H7 (cell line): ENCODE measurements at places on chromosomes 11 and 22.
A peak's percentile ranks its signal among the peaks of the same experiment; 100 is the strongest.

DNA sequence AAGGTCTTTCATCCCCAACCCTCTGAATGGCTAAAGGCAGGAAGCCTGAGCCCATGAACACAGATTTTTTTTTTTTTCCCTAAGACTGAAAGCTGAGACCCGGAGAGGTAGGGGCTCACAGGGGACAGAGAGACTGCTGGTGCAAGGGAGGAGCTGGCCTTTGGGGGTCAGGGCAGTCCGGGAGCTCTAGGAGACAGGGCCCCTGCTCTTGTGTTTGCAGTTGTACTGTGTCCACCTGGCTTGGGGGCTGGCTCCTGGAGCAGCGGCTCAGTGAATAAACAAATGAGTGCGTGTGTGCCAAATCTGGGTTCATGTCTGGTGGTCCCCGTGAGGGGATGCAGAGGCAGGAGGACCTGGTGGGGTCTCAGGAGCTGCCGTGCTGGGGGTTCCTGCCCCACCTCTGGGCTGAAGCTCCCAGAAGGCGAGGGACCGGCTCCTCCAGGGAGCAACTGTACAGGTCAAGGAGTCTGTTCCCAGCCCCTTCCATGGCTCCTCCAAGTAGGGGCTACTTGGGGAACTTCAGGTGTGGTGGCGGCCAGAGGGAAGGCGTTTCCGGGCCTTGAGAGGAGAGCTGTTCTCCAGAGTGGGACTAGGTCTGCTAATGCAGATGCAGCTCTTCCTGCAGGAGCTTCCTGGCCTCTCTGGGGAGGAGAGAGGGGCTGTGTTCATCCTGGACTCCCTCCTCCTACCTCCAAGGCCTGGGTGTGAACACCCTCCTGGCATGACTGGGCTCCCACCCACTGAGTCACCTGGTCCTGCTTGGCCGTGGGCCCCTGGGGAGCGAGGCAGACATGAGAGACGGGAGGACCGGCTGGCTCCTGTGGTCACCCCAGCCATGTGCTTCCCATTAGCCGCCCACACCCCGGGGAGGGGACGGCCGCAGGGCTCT lies 57.6 kb downstream of the FBXO7 start:
- DNase-seq: peak; percentile 74

DNA sequence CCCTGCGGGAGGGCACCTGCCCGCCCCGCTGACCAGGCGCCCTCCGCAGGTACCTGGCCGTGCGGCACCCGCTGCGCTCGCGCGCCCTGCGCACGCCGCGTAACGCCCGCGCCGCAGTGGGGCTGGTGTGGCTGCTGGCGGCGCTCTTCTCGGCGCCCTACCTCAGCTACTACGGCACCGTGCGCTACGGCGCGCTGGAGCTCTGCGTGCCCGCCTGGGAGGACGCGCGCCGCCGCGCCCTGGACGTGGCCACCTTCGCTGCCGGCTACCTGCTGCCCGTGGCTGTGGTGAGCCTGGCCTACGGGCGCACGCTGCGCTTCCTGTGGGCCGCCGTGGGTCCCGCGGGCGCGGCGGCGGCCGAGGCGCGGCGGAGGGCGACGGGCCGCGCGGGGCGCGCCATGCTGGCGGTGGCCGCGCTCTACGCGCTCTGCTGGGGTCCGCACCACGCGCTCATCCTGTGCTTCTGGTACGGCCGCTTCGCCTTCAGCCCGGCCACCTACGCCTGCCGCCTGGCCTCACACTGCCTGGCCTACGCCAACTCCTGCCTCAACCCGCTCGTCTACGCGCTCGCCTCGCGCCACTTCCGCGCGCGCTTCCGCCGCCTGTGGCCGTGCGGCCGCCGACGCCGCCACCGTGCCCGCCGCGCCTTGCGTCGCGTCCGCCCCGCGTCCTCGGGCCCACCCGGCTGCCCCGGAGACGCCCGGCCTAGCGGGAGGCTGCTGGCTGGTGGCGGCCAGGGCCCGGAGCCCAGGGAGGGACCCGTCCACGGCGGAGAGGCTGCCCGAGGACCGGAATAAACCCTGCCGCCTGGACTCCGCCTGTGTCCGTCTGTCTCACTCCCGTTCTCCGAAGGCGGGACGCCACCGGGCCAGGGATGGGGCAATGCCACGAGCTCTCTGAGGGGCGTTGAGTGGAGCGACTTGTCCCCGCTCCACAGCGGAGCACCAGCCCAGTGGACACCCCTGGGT lies 1.8 kb downstream of the GALR3 start:
- peak; percentile 91 for DNase-seq

- DNase-seq: peak; percentile 76
Measured at GRCh38 chr11:14537134-14537599, 17.0 kb upstream of the PSMA1 start.

- no peak for DNase-seq
Measured at GRCh38 chr22:26585104-26585790, 4.7 kb downstream of the TPST2 start.

DNA sequence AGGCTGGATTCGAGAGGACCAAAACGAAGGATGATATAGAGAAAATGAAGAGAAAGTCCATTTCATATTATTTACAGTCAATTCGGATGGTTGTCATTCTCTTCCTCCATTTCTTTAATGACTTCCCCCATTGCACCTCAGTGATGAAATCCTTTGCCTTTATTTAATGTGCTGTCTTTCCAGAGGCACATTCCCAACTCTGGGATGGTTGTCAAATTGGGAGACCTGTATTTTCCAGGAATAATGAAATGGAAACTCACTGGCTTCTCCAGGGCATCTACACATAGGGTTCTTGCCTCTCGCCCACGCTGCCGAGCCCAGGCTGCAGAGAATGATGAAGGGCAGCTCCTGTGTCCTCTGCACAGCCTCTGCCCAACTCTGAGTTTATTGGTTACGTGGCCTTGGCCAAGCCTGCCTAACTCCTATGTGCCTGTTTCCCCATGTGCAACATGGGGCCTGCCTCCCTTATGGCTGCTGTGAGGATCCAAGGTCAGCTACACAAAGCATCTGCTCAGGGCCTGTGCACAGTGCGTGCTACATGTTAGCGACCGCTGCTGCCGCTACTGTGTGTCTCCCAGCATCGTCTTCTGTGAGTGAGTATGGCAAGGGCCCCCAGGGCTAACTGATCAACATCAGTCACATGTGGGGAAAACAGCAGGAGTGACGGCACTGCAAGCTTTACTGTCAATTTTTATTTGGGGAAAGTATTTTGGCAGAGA lies 81.5 kb upstream of the BID start:
- no peak for DNase-seq

DNA sequence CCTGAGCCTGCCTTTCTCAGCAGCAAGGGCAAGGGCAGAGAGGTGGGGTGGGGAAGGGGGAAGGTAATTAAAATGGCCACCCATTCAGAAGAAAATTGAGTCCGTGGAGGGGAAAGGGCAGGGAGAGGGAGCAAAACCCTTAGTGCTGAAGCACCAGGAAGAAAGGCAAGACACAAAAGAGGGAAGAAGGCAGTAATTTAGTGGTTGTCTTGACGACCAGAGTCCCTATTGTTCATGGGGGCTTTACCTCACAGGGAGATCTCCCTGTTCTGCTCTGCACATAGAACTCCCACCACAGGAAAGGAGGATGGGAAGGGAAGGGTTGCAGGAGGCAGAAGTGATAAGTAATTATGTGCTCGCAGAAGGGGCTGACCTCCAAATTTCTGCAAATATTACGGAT lies 23.4 kb downstream of the SNX19 start:
- peak; percentile 38 for DNase-seq

- peak; percentile 97 for DNase-seq
Measured at GRCh38 chr22:42742940-42743339, 22.3 kb upstream of the A4GALT start.

GRCh38 chr11:100550912-100551632 lies 136.0 kb upstream of the ARHGAP42 start:
- DNase-seq: no peak

- no peak for DNase-seq
Measured at GRCh38 chr11:97702951-97703350, 1313.1 kb downstream of the JRKL start.

DNA sequence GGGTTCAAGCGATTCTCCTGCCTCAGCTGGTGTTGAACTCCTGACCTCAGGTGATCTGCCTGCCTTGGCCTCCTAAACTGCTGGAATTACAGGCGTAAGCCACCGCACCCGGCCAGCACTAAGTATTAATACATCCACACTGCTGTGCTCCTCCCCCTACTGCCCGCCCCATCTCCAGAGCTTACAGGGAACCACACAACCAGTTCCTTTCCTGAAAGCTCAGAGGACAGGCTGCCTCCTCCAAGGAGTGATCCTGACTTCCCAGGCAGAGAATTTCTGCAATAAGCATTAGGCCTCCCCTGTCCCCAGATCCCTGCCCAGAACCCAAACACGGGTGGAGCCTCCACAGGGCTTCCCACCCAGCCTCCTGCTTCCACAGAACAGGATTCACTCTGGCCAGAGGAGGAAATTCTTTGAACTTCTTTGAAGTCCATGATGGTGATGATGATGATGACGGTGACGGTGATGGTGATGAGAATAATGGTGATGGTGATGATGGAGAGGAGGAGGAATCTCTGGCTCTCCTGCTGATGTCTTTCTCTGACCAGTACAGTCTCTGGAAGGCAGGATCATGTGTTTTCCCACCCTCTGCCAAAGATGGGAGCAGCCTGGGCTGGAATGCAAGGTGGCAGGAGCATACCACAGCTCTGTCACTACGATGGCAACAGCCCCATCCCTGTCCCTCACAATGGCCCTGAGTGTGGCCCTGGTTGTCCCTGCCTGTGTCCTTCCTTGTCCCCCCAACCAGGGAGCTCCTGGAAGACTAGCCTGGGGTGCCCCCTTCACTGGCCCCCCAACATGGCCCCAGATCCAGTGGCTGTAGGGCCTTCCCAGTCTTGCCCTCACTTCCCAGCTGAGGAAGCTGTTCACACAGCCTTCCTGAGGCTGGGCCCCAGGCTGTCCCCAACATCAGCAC lies 33.5 kb upstream of the CSNK1E start:
- DNase-seq: peak; percentile 20

- no peak for DNase-seq
Measured at GRCh38 chr11:122126024-122126688, 10.1 kb upstream of the BLID start.

GRCh38 chr11:12087075-12088004 lies 23.1 kb upstream of the MICAL2 start:
- no peak for DNase-seq

- DNase-seq: no peak
Measured at GRCh38 chr11:36412781-36413383, 97.2 kb downstream of the TRAF6 start.

DNA sequence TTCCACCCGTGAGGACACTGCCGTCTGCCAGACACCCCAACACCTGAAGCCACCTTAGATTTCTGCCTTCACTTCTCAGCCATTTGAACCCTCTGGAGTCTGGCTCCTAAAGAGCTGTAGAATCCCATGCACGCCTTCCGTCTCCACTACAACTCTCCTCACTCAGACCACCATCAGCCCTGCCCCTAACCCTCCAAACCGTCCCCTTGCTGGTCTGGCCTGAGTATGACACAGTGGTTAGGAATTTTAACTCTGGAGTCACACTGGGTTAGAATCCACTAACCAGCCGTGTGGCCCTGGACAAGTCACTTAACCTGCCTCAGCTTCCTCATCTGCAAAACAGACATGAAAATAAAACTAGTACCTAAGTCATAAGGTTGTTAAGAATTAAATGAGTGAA lies 3.0 kb downstream of the CNIH2 start:
- peak; percentile 54 for DNase-seq

- no peak for DNase-seq
Measured at GRCh38 chr22:27507111-27507611, 294.4 kb downstream of the MN1 start.

DNA sequence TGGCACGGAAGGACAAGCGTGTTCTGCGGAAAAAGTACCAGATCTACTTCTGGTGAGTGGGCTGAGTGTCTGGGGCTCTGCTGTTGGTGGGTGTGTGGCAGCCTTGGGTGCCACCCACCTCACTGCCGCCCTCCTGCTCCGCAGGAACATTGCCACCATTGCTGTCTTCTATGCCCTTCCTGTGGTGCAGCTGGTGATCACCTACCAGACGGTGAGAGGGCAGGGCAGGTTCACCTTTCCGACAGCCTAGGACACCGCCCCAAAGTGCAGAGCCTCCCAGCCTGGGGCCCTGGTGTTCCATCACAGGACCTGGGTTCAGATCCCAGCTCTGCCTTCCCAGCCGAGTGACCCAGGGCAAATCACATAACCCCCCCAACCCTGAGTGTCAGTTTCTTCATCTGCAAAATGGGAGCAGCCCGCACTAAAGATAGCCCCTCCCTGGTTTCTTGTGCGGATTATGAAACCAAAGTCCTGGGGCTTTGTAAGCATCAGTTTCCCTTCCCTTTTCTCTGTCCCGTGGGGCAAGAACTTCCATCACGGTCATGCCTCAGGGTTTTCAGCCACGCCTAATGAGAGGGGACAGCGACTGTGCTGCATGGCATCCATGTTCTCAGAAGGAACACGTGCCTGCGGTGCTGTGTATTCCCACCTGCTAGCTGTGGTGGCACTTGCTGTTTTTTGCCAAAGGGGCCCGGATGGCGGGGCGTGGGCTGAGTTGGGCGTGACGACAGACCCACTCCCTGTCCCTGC lies 9.8 kb upstream of the TAGLN start:
- DNase-seq: no peak

GRCh38 chr11:13638422-13638821 lies 30.0 kb upstream of the FAR1 start:
- DNase-seq: no peak
